Lung (tissue), 17 donors: ENCODE measurements at places on chromosomes 16 and 17. TPM values are rescaled to one million over a fixed set of nuclear protein-coding genes. Genes with fewer than 3 reads are reported as not detected.

Gene SLC16A5
- 74.0 TPM for total RNA-seq

Gene ZFP3
- 7.3 TPM for total RNA-seq

Gene NEUROD2
- total RNA-seq, result not detected

Gene PPP1R27
- not detected for total RNA-seq

Gene DHRS7C
- total RNA-seq, result not detected

Gene KRTAP2-4
- total RNA-seq, result not detected

Gene KRT12
- total RNA-seq, result not detected

Gene RUNDC3A
- 0.61 TPM for total RNA-seq

Gene CACNG5
- total RNA-seq, result not detected

Gene FNDC8
- total RNA-seq, result not detected

Gene SBK1
- 2.7 TPM for total RNA-seq

Gene C16orf87
- total RNA-seq, result 5.1 TPM

Gene KRT20
- total RNA-seq, result 0.31 TPM

Gene NME4
- total RNA-seq, result 68.7 TPM

Gene CCL2
- total RNA-seq, result 93.5 TPM

Gene SMIM22
- 26.8 TPM for total RNA-seq

Gene C17orf67
- 1.8 TPM for total RNA-seq

Gene EME1
- 1.5 TPM for total RNA-seq

Gene B9D1
- total RNA-seq, result 23.7 TPM

Gene CSH1
- not detected for total RNA-seq

Gene CHST4
- total RNA-seq, result 0.43 TPM

Gene NACA2
- not detected for total RNA-seq

Gene IL17C
- total RNA-seq, result not detected

Gene ASPA
- 17.5 TPM for total RNA-seq

Gene TMEM238L
- total RNA-seq, result not detected

Gene NLRC3
- total RNA-seq, result 4.4 TPM

Gene RPAIN
- total RNA-seq, result 75.6 TPM

Gene BCL7C
- total RNA-seq, result 25.7 TPM

Gene XYLT1
- total RNA-seq, result 10.1 TPM

Gene KRT15
- 20.4 TPM for total RNA-seq

Gene TERB1
- not detected for total RNA-seq

Gene CD300C
- total RNA-seq, result 18.5 TPM

Gene FBXW10
- total RNA-seq, result 0.58 TPM

Gene PRSS8
- 84.4 TPM for total RNA-seq

Gene RPH3AL
- total RNA-seq, result 21.1 TPM

Gene TSR3
- 66.4 TPM for total RNA-seq

Gene AURKB
- 2.1 TPM for total RNA-seq

Gene G6PC1
- total RNA-seq, result not detected

Gene ATP2C2
- total RNA-seq, result 96.8 TPM

Gene POLG2
- 17.8 TPM for total RNA-seq

Gene C17orf50
- total RNA-seq, result 0.40 TPM
